Activated naive CD4-positive, alpha-beta T cell treated with anti-CD3 and anti-CD28 coated beads for 36 hours (primary cell): ENCODE measurements at places on chromosomes 6 and 20. TPM values are rescaled to one million over a fixed set of nuclear protein-coding genes. Genes with fewer than 3 reads are reported as not detected.

- no peak overlapping the region for H3K27ac ChIP-seq
- peaks cover 19% of the 10 kb centered on the region for H3K4me1 ChIP-seq
- no peaks in the 10 kb centered on the region for H3K36me3 ChIP-seq
Observed at GRCh38 chr20:10504608-10504993, 69.5 kb downstream of the SLX4IP start.

FNDC1 gene
- not detected for total RNA-seq

DNA sequence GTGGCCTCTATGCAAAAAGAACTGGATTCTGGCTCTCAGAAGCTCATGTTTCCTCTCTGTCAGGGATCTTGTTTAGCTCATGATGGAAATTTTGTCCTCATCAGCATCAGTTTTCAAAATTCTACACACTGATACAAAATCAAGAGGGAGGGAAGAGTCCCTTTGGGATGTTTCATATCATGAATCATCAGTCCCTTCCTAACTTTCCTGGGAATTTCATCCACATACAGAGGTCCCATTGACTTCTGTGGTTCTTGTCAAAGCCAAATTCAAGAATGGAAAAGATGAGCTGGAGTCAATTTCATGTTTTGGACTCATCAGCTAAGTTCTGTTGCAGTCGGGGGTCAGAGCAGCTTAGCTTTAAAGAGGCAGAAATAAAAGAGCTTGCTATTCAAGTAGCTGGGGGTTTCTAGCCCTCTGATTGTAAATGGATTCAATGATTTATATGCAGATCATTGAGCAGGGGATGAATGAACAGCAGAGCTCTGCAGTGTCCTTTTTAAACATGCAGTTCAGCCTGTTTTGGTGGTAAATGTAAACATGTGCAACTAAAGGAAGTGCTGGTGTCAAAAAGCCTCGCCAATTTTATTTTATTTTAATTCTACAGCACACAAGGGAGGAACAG is 21.3 kb upstream of the TMEM14A start:
- no peak overlapping the region for H3K4me3 ChIP-seq
- H3K27me3 ChIP-seq = peaks cover 7% of the 10 kb centered on the region
- peaks cover 13% of the 10 kb centered on the region for H3K4me1 ChIP-seq
- no peaks in the 10 kb centered on the region for H3K36me3 ChIP-seq

DNA sequence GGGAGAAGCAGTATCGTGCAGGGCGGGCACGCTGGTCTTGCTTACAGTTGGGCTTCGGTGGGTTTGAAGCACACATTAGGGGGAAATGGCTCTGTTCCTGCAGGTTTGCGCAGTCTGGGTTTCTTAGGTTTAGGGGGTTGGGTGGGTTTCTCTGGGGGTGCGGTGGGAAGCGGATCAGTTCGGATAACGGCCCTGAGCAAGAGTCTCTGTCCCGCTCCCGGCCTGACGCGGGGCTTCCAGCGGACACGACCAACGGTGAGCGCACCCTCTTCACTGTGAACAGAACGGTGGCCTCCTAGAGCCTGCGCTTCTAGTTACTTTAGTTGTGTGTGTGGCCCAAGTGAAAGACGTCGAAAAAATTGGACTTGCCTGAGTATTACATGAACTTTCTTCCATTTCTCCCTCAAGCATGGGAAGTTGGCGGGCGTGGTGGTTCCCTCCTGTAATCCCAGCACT is 635 bp upstream of the ELOVL2 start:
- H3K36me3 ChIP-seq = no peaks in the 10 kb centered on the region
- H3K4me1 ChIP-seq = peaks cover 12% of the 10 kb centered on the region
- peak overlapping the region; percentile 64 for H3K4me3 ChIP-seq

DNA sequence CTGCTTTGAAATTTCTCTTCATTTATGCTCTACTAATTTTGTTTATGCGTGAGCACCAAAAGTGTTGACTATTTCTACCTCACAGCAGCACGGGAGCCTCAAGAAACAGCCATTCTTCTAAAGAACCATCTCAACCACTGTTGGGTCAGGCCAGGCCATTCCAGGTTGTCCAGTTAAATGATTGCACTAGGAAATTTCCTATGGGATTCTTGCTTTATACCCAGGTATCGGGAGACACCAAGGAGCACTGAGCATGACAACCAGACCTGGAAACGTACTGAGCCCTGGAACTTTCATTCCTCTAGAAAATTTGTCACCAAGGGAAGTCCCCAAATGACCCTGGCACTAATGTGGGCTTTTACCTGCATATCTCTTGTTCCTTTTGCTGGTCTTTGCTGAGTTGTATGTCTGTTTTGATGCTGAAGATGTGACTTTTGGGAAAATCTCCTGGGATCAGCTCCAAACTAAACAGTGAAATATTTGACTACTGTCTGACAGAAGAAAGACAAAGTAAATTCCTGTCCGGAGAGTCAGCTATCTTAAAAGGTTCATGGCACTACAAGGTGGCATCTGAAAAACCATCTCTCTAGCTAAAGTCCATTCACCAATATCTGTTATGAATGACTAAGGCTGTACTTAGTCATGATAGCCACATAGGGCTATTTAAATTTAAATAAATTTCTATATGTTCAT is 70.5 kb downstream of the SNAP25 start:
- DNase-seq = no peak
- H3K36me3 ChIP-seq = no peaks in the 10 kb centered on the region
- H3K4me1 ChIP-seq = no peaks in the 10 kb centered on the region
- H3K4me3 ChIP-seq = no peak overlapping the region

DNA sequence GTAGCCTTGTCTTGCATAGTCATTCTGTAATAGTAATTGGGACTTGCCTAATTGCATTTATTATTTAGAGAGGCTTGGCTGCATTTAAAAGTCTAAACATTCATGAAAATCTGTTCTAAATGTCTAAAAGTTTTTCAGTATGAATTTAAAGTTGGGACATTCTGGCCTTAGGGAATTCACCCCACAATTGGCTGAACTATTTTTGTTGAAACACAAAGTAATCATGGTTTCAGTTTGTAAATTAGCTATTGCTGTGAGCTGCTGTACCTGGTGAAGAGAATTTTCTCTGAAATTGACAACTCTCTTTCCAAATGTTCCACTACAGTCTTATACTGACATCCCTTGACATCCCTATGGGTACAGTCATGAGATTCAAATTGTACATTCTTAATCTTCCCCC is 253.0 kb downstream of the FARS2 start:
- H3K4me1 ChIP-seq = peaks cover 46% of the 10 kb centered on the region
- DNase-seq = no peak
- peaks cover 5% of the 10 kb centered on the region for H3K36me3 ChIP-seq
- no peaks in the 10 kb centered on the region for H3K27me3 ChIP-seq
- peak overlapping the region; percentile 16 for H3K27ac ChIP-seq

DNA sequence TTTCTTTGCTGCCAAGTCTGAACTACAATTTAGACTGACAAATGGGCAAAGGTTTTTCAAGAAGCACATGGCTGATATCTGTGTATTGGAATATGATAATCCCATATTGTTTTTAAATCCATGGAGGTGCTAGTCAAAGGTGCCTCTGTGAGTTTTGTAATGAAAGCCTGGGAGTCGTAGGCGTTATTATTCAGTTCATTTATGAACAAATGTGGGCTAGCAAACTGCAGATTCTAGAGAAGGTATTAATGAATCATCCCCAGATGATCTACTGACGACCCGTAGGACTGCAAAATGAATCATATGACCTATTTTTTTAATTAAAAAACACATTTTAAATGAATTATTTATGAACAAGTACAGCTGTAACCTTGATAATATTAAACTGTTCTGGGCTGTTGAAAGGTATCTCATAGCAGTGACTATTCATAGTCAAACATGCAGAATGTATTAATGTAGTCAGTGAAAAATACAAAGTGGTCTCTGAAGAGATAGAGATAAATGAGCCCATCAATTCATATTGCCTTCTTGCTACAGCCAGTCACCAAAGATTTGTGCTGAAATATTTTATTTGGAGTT is 1317.8 kb upstream of the MAP3K7 start:
- no peaks in the 10 kb centered on the region for H3K36me3 ChIP-seq
- H3K27me3 ChIP-seq = no peaks in the 10 kb centered on the region
- no peak for DNase-seq
- no peaks in the 10 kb centered on the region for H3K4me1 ChIP-seq

DNA sequence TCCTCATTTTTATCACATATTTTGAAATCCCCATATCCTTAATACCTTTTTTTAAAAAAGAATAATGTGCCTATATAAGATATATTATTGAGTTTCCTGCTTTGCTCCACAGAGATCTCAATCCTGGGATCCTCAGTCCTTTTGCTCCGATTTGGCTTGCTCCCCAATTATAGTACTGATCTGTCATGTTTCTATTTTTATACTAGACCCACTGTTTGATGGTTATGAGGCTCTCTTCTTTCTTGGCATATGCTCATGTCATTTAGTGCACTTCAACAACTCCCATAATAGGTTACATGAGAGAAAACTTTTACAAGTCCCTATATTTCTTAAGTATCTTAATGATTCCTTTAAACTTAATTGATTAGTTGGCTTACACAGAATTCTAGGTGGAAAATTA is 958.5 kb upstream of the EPHA7 start:
- H3K36me3 ChIP-seq = no peaks in the 10 kb centered on the region
- DNase-seq = no peak

SLPI gene
- not detected for total RNA-seq

DNA sequence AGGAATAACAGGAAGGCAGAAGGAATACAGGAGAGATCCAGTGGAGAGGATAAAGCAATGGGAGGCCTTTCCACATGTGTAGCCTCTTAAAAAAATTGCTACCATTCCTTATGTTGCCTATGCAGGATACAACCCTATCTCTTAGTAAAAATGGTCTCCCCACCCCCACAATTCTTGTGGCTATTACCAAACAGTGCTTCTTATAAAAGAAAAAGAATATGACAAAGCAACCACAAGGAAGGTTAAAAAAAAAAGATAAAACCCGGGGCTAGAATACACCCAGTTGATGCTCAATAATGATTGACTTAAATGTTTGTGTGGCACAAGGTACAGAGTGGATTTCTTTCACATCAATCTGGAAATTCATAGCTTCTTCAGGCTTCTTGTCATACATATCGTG is 250.9 kb downstream of the HIVEP2 start:
- no peak overlapping the region for H3K27ac ChIP-seq
- no peaks in the 10 kb centered on the region for H3K27me3 ChIP-seq
- no peak for DNase-seq
- H3K4me3 ChIP-seq = no peak overlapping the region
- H3K36me3 ChIP-seq = no peaks in the 10 kb centered on the region

DNA sequence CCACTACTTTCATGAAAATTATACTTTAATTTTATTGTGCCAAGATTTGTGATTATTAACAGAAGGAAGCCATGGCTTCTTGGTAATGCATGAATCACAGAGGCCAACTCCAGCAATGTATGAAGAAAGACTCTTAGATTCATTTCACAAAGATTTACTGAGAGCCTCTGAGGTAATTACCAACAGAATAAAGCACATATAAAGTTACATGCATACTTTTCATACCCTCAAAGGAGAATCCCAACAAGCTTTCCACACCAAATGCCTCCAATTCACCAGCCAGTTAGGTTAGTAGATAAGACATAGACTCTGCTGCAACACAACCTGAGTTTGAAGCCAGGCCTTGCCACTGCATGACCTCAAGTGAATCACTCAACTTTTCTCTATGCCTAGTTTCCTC is 41.9 kb downstream of the HBS1L start:
- DNase-seq = no peak
- peaks cover 59% of the 10 kb centered on the region for H3K4me1 ChIP-seq
- H3K36me3 ChIP-seq = peaks cover 10% of the 10 kb centered on the region
- H3K27ac ChIP-seq = no peak overlapping the region

DNA sequence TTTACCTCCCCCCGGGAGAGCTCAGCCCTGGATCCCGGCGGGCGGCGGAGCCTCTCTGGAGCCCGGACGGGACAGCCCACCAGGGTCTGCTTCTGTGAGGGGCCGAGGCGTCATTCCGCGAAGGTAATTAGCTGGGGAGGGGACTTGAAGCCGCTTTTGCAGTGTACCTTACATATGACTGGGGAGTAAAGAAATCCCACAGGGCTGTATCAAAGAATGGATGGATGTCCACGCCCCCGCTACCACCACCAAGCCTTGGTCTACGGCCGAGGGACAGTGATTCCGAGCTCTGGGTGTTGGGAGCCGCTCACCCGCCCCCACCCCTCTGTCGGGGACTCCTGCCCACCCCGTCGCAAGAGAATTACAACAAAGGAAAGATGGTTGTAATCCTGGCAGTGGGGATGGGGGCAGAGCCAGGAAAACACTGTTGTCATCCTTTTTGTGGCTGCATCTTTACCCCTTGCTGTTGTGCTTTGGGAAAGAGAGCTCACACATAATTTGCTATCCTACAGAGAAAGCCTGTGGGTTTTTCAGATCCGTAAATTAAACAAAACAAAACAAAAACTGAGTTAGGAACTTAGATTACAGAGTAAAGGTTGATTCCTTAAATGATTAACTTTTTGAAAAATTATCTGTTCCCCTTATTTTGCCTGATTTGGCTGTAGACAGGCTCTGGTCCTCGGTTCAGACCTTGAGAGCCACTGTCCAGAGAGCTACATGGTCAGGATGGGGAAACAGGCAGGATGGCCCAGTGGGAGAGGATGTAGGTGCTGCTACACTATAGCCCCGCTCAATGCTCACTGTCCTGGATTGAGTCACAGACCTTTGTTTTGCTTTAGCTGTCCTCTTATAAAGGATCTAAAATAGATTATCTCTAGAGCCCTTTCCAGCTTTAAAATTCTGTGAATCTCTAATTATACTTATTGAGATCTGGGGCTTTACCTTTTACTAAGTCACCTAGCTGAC is 997 bp upstream of the FBXO30 start:
- peak; percentile 29 for DNase-seq
- H3K27ac ChIP-seq = peak overlapping the region; percentile 84
- H3K27me3 ChIP-seq = no peaks in the 10 kb centered on the region

GRCh38 chr20:4688305-4688704 is 33.4 kb upstream of the PRND start:
- H3K36me3 ChIP-seq = peaks cover 36% of the 10 kb centered on the region
- peak overlapping the region; percentile 22 for H3K27ac ChIP-seq
- peaks cover 75% of the 10 kb centered on the region for H3K4me1 ChIP-seq
- DNase-seq = no peak
- H3K4me3 ChIP-seq = peak overlapping the region; percentile 40

ADGB gene
- not detected for total RNA-seq

DNA sequence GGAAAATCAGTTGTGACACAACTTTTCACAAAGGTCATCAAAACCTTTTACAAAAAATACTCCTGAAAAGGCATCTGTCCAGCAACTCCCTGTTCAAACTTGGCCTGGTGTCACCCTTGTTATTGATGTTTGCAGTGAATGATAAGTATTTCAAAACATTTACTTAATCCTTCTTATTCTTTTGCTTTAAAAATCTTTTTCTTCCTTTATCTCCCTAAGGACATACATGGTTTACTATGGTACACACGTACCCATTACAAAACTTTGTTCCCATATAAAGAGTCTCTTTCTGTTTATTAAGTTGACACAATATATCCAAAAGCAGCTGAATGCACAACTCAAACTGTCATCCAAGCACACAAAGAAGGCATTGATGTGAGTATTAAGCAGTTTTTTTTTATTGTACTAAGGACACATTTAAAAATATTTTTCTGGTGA is 17.5 kb downstream of the GSTA2 start:
- H3K27ac ChIP-seq = no peak overlapping the region
- H3K27me3 ChIP-seq = peaks cover 11% of the 10 kb centered on the region
- H3K4me3 ChIP-seq = no peak overlapping the region
- DNase-seq = no peak
- H3K4me1 ChIP-seq = no peaks in the 10 kb centered on the region

GRCh38 chr6:22467645-22468044 is 101.7 kb upstream of the HDGFL1 start:
- no peak overlapping the region for H3K4me3 ChIP-seq
- no peaks in the 10 kb centered on the region for H3K36me3 ChIP-seq
- DNase-seq = no peak
- H3K4me1 ChIP-seq = no peaks in the 10 kb centered on the region

EYA4 gene
- total RNA-seq = not detected
